ENCODE measurements at places on chromosomes 4 and X.

DNA sequence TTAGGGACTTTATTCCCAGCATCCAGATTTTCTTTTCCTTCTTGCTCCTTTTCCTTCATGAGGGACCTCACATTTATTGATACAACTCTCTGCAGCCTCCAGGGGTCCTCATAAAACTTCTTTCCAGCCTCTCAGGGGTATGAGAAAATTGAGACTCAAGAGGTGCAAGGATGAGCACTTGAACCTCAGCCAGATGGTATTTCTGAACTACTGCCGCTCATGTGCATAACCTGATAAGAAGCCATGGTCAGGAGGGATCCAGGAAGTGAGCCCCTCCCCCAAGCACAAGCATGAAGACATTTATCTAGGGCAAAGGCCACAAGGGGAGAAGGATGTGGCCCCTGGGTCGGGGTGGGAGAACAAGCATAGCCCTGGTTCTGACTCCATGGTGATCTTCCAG is 73.3 kb downstream of the TSPAN7 start:
- DNase-seq: no peak

DNA sequence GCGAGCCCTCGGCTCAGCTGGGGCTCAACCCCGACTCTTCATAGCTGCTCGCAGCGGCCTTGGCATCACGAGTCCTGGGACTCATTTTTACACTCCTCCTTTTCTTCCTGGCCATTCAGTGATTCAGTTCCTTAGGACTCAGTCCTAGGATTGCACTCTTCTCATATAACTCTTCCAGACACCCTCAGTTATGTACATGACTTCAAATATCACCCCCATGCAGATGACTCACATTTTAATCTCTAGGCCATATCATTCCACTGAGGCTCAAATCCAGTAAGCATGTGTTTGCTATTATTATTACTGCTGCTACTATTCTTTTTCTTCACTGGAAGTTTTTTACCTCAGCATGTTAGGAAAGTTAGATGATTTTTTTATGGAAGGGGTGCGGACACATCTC is 14.4 kb downstream of the ITGB1BP2 start:
- no peak for DNase-seq

DNA sequence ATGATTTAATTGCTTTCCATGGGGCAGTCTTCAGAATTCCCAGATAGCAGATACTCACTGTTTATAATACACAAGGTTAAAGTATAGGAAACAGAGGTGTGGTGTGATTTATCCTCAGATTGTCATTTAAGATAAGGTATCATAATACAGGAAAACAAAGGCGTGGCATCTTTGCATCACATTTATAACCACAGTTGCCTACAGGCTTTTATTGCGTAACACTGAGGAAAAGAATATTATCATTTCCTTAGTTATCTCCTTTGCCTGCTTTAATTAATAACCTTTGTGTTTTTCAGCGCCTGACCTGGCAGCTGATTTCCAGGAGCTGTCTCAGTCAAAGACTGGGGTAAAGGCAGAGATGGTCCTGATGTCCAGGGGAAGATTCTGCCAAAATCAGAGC is 68.8 kb downstream of the SSX7 start:
- DNase-seq: no peak

- DNase-seq: no peak
Observed at GRCh38 chr4:103948244-103949018, 228.6 kb upstream of the TACR3 start.

DNA sequence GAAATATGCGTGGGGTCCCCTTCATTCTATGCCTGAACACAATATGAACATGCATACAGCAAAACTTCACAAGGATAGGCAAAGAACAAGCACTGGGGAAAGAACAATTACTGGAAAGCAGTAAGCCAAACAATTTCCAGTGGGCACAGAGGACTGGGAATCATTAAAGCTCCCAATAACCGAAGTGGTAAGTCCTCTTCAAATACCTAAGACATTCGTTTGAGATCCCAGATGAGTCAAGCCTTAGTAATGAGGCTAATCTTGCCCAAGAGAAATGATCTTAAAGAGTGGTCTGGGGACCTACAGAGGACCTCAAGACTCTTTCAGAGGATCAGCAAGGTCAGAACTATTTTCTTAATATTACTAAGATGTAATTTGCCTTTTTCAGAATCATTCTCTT is 28.6 kb downstream of the ANAPC10 start:
- DNase-seq: no peak

- DNase-seq: no peak
Observed at GRCh38 chr4:10074767-10075105, 41.9 kb downstream of the WDR1 start.

GRCh38 chrX:45807572-45808425 is 607.1 kb upstream of the DIPK2B start:
- no peak for DNase-seq

- no peak for DNase-seq
Observed at GRCh38 chr4:151860561-151861093, 99.8 kb upstream of the GATB start.

- DNase-seq: no peak
Observed at GRCh38 chr4:107780665-107781064, 44.1 kb upstream of the SGMS2 start.

GRCh38 chr4:48596336-48596735 is 106.3 kb downstream of the ZAR1 start:
- no peak for DNase-seq

- DNase-seq: no peak
Observed at GRCh38 chr4:161208564-161208963, 955.2 kb downstream of the FSTL5 start.

GRCh38 chrX:17964871-17965270 is 103.8 kb upstream of the RAI2 start:
- no peak for DNase-seq

DNA sequence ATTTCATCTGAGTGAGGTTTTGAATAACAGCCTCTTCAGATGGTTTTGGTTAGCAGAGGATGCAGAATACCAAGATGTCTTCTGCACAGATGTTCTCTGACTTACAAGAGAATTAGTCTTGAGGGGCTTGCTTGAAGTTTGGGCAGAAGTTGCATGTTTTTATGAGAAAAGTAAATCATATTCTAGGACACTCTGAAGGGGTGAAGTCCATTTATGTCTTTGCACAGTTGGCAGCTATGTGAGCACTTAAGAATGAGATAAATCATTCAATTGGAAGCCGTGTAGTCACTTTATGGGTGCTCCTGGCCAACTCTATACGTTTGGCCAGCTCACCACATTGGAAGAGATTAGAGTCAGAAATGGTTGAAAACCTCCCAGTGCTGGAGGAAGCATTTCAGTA is 252.7 kb upstream of the KCNIP4 start:
- DNase-seq: no peak

DNA sequence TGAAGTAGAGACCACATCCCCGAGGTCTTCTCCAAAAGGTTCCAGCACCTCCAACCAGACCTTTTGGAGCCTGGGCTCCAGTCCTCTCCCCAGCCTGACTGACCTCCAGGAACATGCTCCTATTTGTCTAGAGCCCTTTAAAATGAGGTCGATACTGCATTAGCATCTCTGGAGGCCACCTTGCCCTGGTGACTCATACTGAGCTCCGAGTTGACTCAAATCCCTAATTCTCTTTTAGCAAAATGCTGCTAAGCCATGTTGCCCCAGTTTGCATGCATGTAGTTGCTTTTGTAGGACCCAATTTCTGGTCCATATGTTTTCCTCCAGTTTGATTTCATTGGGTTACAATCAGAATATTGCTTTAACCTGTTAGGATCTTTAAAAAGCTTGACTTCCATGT is 43.5 kb upstream of the CITED1 start:
- DNase-seq: peak; percentile 6

GRCh38 chr4:128521156-128521555 is 233.5 kb upstream of the PGRMC2 start:
- DNase-seq: no peak

DNA sequence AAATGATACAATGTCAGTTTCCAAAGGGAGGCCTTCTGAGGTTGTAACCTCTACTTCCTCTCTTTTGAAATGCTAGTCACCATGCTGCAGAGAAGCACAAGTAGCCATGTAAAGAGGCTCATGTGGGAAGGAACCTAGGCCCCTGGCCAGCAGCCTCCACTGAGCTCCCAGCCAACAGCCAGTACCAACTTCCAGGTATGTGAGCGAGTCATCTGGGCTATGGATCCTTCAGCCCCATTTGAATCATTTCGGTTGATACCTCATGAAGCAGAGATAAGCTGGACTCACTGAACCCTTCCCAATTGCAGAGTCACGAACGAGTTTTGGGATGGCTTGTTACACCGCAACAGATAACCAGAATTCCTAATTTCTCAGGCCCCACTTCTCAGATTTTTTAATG is 187.0 kb upstream of the LDB2 start:
- DNase-seq: no peak

DNA sequence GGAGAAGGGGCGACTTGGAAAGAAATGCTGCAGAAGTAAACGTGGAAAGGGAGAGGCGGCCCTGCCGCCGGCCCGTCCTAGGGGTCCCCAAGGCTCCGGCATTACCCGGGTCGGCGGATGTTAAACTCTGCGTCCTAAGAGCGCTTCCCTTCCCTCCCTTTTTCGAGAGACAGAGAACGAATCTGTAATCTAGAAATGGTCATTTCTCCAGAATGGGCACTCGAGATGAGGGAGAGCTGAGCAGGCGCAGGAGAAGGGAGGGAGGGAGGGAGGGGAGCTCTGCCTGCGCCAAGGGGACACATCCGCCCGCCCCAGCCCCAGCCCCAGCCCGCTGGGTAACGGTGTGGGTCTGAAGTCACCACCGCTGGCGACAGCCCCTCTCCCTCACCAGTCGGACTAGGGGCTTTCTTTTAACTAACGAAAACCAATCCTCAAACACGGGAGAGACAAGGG is 1.7 kb downstream of the HCFC1 start:
- no peak for DNase-seq

GRCh38 chrX:64456828-64457227 is 61.6 kb upstream of the MTMR8 start:
- no peak for DNase-seq

GRCh38 chr4:7434766-7435150 is at the start of gene PSAPL1:
TSS of gene PSAPL1 (minus strand) at chr4:7434930. CDS start at chr4:7434879, 51 bp downstream.
- DNase-seq: no peak

DNA sequence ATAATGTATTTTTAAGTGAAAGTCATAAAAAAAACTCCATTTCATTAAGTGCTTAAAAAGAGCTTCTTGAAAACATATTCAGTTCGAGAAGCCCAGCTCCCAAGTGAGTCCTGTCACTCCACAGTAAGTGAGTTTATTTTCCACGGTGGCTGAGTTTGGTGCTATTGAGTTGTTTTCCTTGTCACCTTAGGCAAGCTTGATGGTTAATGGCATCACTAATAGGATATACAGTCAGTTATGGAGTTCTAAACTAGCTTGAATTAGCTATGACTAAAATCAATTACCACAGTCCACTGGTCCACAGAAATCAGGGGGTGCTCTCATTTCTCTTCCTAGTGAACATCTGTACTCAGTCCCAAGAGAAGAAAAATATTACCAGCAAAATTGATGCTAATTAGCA is 1526.2 kb upstream of the IGFBP7 start:
- DNase-seq: no peak
